ENCODE measurements at places on chromosomes 1 and 21.
A peak's percentile ranks its signal among the peaks of the same experiment; 100 is the strongest.

- peak; percentile 78 for ATAC-seq
Observed at GRCh38 chr1:218671573-218671972, 326.4 kb downstream of the TGFB2 start.

DNA sequence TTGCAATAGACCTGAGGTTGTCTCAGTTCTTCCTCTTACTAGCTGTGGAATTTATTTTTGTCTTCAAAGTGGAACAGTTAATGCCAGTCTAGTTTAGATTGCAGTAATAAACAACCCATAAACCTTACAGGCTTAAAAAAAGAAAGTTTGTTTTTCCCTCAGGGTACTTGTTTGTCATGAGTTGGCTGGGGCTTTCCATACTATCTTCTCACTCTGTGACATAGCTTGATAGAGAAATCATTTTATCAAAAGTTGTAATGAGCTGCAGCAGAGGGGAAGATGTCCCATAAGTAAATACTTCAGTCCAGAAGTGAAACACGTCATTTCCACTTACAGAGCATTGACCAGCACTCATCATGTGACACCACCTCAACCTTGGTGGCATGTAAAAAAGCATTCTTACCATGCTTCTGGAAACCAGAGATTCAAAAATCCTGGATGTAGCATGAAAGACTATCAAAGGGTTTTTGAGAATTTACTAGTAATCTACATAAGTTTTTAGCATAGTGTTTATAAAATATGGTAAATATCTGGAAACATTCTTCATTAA is 62.8 kb upstream of the COL11A1 start:
- ATAC-seq = peak; percentile 86

DNA sequence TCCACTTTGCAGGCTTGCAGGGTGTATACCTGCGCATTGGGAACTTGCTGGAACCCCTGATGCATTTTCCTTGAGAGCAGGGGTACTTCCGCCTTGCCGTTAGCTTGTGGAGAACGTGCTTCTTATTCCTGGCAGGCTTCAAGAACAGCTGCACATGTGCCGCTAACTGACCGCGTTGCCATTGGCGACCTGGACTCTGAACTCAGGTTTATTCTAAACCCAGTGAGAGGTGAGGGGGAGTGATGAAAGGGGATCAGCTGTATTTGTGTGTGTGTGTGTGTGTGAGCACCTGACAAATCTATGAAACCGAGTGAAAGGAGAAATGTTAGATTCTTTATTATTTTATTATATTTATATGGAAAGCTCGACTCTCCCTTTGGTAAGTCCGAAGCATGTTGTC is 128.6 kb downstream of the HUNK start:
- no peak for ATAC-seq

GRCh38 chr1:107877092-107877491 is 87.9 kb downstream of the VAV3 start:
- ATAC-seq = peak; percentile 87

- ATAC-seq = peak; percentile 51
Observed at GRCh38 chr1:109112056-109112651, 1.8 kb upstream of the ELAPOR1 start.

DNA sequence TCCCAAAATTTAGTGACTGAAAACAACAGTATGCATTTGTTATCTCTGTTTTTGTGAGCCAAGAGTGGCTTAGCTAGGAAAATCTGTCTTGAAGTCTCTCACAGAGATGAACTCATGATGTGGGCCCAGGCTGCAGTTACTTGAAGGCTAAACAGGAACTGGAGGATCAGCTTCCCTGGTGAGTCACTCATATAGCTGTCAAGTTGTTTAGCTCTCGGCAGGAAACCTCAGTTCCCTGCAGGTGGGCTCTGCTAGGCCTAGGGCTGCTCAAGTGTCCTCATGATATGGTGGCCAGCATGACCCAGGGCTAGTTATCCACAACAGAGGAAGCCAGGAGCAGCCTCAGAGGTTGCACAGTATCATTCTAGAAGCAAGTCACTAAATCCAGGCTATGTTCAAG is 30.2 kb upstream of the DDX59 start:
- ATAC-seq = no peak

DNA sequence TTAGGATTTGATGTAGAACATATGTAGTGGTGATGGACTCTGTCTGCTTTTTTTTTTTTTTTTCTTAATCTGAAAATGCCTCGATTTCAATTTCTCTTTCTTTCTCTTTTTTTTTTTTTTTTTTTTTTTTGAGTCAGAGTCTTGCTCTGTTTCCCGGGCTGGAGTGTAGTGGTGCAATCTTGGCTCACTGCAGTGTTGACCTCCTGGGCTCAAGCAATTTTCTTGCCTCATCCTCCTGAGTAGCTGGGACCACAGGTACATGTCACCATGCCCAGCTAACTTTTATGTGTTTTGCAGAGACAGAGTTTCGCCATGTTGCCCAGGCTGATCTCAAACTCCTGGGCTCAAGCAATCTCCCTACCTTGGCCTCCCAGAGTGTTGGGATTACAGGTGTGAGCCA is 17.4 kb downstream of the MAST2 start:
- no peak for ATAC-seq

DNA sequence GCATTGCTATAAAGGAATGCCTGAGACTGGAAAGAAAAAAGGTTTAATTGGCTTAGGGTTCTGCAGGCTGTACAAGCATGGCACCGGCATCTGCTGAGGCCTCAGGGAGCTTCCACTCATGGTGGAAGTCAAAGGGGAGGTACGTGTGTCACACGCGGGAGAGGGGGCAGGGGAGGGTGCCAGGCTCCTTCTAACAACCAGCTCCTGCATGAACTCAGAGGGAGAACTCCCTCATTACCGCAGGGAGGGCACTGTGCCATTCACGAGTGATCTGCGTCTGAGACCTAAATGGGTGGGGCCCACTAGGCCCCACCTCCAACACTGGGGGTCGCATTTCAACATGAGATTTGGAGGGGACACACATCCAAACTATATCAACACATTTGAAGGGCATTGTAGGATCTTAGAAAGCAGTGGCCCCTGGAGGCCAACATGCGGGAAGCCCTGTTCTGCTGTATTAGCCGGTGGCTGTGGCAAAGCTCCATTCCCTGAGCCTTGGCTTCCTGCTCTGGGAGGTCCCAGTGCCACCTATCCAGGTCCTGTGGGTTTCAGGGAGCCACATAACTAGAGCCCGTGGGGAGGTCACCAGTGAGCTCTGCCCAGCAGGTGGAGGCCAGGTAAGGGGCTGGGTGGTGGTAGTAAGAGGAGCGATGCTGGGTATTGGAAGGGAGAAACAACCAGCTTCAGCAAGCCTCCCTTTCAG is 10.0 kb downstream of the WNT3A start:
- no peak for ATAC-seq

DNA sequence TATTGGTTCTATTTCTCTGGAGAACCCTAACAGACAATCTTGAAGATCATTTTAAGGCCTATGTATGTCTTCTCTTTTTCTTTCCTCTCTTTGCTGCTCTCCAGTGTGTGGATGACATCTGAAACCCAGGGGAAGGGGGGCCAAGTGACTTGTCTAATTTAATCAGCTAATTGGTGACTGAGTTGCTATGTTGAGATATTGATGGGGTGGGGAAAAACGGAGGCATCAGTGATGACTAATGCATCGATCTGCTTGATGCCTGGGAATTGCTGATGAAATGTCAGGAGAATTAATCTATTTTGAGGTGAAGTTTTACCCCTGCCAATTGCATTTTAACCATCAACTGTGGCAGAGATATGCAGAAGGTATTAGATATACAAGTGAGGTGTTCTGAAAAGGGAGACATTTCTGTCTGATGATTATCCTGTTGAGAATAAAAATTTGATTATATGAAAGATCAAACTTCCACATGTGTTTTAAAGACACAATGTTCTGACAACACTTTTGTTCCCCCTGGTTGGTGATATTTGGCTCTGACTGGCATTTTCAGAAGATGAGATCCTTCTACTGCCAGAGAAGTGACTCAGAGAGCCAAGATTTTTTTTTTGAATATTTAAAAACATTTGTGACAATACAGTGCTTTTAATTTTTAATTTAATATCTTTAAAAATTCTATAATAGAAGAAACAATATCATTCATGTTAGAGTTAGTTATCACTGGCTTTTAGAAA is 18.7 kb upstream of the PTGFR start:
- ATAC-seq = no peak

GRCh38 chr1:198024782-198025181 is 107.6 kb downstream of the LHX9 start:
- peak; percentile 99 for ATAC-seq

- no peak for ATAC-seq
Observed at GRCh38 chr1:150981177-150981804, 801 bp upstream of the ANXA9 start.

DNA sequence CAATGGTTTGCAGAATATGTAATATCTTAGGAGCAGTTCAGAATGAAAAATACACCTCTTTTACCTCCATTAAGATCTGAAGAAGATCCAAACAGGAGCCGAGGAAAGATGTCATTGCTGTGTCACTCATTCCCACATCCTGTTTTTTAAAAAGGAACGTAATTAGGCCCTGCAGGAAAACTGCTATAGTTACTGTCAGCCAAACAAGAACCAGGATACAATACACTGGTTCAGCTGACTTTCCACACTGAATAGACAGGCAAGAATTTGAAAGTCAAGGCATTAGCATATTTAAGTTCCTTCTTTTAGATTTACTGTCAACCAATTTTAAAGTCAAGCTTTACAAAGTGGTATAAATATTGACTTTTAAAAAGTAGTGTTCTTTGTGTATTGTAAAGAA is 63.8 kb downstream of the IARS2 start:
- ATAC-seq = peak; percentile 24

DNA sequence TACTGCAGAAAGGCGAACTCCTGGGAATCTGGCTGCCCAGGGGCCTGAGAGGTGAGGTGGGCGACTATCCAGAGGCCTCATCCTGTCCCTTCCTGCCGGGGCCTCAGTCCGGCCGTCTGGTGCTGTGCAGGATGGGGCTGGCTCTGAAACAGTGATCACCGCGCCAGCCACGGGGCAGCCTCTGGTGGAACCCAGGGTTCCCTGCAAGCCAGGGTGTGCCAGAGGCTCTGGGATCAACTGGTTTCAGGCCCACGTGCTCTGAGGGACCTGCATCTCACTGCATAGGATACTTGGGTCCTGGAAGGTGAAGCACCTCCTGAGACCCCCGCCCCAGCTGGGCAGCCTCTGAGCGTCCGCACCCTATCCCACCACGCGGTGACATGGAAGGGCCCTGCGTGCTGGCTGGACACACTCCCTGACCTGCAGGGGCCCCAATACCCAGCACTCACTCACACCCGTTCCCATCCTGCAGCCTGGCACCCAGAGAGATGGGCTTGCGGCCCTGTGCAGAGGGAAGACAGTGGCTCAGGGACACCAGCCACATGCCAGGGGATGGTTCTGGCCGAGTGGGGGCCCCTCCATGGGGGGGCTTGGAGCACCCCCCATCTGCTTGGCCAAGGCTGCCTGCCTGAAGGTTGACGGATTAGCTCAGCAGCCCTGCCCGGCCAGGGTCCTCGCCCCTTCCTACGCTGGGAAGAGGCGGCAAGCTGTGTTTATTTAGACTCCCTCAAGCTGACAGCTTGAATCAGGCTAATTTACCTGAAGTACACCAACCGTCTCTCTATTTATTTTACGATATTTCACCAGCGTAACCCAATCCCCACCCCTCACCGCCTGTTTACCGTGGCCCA is 64.3 kb upstream of the TTC34 start:
- no peak for ATAC-seq

DNA sequence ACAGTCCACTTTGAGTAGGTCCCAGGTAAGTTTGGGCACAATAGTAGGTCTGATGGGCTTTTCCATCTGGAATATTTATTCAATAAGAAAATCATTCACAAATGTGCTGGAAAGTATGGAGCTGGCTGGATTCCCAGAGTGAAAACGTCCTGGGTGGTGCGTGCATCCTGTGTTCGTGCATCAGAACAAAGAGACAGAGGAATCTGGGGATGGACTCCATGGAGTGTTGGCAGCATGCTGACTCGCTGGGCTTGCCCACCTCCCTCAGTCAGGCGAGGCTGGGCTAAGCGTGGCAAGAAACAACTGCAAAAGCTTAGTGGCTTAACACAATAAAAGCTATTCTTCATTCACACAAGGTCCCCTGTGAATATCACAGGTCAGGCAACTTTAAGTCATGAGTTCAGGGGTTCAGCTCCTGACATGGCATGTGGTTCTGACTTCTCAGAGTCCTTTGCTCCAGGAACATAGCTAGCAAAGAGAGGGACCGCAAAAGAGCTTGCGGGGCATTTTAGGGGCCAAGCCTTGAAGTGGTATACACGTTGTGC is 151.6 kb upstream of the ZNF644 start:
- no peak for ATAC-seq

DNA sequence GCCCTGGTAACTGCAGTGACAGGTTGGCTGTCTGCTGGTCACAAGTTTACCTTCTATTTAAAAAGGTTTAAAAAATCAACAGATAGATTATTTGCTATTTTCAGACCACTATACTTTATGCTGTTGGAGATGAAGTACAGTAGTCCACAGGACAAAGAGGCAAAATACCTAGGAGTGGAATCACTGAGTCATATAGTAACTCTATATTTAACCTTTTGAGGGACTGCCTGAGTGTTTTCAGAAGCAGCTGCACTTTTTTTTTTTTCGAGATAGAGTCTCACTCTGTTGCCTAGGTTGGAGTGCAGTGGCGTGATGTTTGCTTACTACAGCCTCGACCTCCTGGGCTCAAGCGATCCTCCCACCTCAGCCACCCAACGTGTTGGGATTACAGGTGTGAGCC is 11.7 kb downstream of the CNIH4 start:
- ATAC-seq = no peak

DNA sequence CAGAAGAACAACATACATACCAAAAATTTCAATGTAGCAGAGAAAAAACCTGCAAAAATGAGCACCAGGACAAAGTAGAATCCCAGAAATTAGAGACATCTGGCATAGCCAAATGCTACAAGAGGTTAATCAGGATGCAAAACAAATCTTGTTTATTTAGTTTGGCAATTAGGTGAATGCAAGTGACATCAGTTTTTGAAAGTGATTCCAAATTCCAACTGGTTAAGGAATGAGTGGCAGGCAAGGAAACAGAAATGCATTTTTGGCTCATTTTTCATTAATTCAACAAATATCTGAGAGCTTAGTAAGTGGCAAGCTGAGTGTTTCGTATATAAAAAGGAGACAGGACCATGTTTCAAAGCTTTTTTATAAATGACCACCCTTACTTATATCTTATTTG is 21.3 kb downstream of the SCAF4 start:
- ATAC-seq = no peak

DNA sequence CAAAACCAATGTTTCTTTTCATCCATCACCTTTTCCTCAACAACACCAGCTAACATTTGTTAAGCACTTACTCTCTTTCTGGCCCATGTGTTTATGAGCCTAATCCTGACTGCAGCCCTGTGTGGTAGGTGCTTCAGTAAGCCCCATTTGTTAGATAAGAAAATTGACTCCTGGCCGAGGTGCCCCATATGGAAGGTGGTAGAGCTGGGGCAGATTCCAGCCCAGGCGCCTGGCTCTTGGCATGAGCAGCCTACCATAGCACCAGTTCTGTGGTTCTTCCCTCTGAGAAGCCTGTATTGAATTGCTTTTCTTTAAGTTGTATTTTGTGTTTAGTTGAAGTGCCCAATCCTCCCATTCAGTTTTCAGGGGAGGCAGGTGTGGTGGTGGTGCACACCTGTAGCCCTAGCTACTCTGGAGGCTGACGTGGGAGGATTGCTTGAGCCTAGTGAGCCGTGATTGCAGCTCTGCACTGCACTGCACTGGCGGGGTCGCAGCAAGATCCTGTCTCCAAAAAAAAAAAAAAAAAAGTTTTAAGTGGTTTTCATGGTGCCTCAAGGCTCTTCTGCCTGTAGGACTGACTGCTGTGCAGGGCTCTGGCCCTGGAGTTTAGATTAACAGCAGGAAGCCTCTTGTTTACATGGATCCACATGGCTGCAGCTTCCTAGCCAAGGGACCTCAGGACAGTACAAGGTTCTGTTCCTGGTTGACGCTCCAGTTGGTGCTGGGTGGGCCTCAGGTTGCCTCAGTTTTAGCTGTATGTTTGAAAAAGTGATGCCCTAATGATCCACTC is 125.9 kb downstream of the MRPS6 start:
- ATAC-seq = no peak

All from motor neuron (in vitro differentiated cells).